ENCODE measurements at places on chromosomes 1 and 21. TPM values are rescaled to one million over a fixed set of nuclear protein-coding genes. Genes with fewer than 3 reads are reported as not detected.

- no peak for DNase-seq
Measured at GRCh38 chr21:32415451-32416398, 3.2 kb downstream of the EVA1C start.

DNA sequence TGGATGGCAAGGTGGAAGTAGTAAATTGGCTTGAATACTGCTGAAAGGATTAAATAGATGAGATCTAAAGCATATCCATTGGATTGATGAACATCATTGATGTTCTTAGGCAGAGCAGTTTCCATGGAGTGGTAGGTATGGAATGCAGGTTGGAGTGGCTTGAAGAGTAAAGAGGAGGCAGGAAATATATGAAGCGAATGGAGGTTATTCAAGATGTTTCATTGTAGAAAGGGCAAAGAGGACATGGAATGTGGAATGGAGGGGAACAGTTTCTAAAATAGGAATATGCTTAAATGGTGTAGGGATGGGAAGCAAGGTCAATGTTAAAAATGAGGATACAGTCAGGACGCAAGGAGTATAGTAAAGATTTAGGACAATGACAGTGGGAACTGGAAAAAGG lies 6.1 kb downstream of the OSBPL9 start:
- DNase-seq: no peak

- DNase-seq: no peak
Measured at GRCh38 chr21:43943512-43944077, 68.5 kb upstream of the TRAPPC10 start.

DNA sequence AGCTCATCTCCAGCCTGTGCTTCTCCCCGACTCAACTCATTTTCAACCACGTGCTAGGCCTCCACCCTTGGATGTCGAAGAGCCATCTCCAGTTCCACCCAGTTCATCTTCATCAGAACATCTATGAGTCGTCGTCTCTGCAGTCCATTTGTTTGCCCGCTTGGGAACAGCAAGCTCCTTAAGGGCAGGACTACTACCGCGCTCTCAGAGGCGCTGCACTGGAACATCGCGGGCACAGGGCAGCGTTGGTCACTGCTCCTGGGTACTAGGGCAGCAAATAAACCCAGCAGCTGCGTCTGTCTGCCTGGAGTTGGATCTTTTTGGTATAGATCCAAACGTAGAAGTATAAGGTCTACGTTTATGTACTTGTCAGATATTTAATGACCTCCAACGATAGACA lies 478 bp upstream of the PRDM2 start:
- peak; percentile 20 for DNase-seq

DNA sequence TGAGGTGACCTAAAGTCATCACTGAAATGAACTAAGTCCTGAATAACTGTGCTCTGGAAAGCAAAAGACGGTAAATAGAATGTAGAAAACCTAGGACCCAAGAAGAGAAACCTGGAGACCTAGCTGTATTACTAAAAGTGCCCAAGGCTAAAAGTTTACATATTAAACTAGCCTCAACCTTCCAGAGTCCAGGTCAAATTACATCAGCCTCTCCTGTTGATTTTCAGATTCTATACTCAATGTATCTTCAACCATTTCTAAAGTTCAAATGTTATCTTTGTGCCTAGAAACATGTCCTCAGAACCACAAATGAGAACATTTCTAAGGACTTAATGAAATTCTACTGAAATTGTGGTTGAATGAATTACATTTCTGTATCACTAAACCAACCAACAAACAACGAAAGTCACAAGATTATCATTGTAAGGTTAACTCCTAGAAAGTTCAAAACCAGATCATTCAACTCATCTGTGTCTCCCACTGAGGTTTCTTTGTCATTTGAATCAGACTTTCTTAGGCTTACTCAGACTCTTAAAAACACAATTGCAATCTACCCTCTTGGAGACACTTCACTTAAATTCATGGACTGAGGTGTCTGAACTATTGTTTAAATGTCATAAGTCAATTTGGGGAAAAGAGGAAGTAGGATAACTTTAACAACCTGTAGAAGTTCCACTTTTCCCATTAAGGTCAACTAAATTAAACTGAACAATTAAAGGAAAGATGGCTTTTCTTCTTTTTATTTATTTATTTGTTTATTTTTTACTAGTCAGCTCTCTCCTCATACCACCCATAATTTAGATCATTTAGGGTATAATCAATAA lies 207.7 kb downstream of the BARHL2 start:
- DNase-seq: no peak

- DNase-seq: no peak
Measured at GRCh38 chr1:43464681-43465504, 11.2 kb upstream of the HYI start.

DNA sequence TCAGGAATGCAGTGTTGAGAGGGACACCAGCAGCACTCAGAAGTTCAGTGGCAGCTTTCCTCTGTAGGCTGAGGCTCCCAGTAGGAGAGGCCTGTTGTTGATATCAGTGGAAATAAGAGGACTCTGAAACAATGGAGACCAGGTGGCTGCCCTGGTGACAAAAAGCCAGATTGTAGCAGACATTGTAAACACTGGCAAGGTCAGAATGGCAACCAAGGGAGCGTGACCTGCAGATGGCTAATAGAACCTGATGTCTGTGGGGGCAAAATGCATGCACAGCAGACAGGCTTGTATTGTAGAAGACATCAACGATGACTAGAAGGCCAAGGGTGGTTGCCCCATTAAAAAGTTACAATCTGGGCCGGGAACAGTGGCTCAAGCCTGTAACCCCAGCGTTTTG lies 53.1 kb upstream of the GPR37L1 start:
- DNase-seq: no peak

GRCh38 chr1:95916616-95917015 lies 682.6 kb downstream of the RWDD3 start:
- no peak for DNase-seq

GRCh38 chr1:156090840-156091188 lies 8.5 kb upstream of the MEX3A start:
- peak; percentile 85 for DNase-seq

- no peak for DNase-seq
Measured at GRCh38 chr1:178694923-178695525, 30.0 kb upstream of the RALGPS2 start.

The LDLRAD2 gene
- polyA plus RNA-seq: 0.05 TPM

The TRIM67 gene
- 0.26 TPM for polyA plus RNA-seq

The GRIK1 gene
- polyA plus RNA-seq: not detected

The OSCP1 gene
- 4.8 TPM for polyA plus RNA-seq

The S100A13 gene
- polyA plus RNA-seq: 107 TPM

The TCHH gene
- 0.07 TPM for polyA plus RNA-seq

The LTN1 gene
- 6.9 TPM for polyA plus RNA-seq
